ENCODE measurements at places on chromosomes 4 and X.

DNA sequence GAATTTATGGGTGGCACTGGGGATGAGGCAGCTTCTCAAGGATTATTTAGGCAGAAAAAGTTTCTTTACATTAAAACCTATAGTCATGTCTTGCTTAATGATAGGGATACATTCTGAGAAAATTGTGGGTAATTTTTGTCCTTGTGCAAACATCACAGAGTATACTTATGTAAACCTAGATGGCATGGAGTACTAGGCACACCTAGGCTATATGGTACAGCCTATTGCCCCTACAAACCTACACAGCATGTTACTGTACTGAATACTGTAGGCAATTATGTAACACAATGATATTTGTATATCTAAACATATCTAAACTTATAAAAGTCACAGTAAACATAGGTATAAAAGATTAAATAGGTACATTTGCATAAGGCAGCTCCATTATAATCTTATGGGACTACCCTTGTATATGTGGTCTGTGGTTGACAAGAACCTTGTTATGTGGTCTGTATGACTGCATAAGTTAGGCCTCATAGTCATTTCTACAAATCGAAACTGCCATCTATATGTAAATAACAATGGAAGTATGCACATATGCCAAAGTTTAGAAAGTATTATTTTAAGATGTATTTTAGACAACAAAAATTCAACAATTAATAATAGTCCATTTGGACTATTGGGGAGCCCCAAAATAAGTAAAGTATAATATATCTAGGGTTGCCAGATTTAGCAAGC, 87.3 kb downstream of the CFAP299 start:
- DNase-seq: no peak

DNA sequence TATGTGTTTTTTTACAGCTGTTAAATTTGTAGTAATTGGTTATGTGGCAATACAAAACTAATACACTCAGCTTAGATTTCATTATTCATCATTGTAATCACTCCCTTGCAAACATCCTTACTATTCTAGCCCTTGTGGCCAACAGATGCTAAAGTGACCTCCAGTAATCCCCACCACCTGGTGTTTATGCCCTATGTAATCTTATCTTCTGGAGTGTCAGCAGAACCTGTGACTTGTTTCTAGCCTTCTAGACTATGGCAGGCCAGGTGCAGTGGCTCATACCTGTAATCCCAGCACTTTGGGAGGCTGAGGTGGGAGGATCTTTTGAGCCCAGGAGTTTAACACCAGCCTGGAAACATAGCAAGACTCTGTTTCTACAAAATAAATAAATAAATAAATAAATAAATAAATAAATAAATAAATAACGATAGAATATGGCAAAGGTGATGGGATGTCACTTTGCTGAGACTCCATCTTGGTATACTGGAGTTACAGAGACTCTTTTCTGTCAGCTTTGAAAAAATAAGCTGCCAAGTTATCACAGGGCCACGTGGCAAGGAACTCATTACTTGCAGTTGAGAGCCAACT, 12.3 kb upstream of the TSR2 start:
- no peak for DNase-seq

DNA sequence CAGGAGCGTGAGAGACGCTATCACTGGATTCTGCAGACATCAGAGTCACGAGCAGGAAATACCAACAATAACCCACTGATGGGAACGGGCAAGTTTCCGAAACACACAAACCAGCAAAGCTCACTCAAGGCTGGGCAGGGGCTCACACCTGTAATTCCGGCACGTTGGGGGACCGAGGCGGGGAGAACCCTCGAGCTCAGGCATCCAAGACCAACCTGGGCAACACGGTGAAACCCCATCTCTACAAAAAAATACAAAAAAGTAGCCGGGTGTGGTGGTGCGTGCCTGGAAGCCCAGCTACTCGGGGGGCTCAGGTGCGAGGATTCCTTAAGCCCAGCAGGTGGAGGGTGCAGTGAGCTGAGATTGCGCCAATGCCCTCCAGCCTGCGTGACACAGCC, 17.2 kb upstream of the GTPBP6 start:
- DNase-seq: no peak

DNA sequence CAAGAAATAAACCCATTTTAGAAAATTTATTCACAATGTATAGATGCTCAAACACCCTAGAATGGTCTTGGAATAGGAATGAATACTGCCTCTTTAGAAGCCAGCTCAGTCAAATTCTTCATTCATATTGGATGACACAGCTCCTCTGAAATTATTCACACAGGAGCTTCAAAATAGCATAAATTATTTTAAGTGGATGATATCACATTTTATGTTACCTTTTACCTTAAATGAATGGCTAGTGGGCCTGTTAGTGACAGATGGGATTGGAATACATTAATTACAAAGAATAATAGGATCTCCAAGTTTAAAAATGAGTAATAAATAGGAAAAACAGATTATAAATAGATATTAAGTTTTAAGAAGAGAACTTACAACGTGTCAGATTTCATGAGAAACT, 184.4 kb downstream of the GABRB1 start:
- DNase-seq: no peak

DNA sequence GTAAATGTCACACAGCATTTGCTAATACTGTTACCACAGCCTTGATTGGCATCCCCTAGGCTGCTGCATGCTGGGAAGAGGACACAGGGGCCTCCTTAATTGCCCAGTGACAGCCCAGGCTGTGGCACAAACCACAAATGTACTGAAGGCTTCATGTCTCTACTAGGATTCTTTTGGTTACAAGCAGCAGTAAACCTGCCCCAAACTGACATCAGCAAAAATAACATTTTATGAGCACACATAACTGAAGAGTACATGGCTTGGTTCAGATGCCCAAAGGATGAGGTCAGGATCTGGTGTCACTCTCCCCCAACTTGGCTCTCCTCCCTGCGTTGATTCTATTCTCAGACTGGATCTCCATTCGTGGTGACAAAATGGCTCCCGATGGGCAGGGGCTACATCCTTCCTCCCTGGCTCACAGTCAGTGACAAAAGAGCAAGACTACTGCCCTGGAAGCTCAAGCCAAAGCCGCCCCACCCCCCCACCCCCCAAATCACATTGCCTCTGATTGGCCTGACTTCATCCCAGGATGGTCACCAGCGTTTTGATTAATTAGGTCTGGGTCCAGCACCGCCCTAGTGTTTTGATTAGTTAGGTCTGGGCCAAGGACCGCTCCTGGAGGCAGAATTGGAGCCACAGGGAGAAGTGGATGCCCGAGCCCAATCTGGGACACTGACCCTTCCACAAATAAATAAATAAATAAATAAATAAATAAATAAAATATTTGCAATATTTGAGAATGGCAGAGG, 180.5 kb upstream of the RBPJ start:
- DNase-seq: no peak

GRCh38 chrX:130563476-130563875, 161.7 kb downstream of the RBMX2 start:
- no peak for DNase-seq

GRCh38 chr4:4862665-4863482, 3.4 kb downstream of the MSX1 start:
- peak; percentile 25 for DNase-seq

Measured in B cell (primary cell).